ENCODE measurements at places on chromosomes 3 and 15.

DNA sequence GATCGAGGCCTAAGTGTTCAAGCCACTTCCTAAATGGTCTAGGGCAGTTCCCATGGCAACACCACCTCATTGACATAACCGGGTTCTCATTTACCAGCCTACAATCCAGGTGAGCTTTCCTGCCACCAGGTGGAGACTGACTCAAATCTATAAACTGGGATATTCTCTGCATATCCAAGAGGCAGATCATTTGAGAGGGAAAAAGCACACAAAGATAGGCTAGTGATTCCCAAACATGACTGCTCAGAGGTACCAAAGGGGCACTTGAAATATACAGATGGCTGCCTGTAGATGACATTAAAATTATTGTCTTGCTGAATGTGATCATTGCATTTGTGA lies 141.3 kb upstream of the PROK2 start:
- DNase-seq: no peak

DNA sequence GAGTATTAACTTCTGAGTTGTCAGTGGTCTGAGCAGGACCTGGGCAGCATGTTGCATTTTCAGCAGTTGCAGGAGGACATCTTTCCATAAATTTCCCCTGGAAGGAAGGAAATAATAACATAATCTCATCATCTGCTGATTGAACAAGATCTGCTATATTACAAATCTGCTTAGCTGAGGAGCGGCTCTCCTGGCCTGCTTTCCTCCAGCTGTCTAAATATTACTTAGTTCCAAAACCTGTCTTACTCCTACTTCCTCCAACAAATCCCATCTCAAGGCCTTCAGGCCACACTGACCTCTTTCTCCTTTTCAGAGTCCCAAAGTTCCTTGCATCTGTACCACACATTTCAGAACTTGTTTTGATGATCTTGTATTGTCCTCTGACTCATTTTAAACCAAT lies 364.4 kb upstream of the MCTP2 start:
- DNase-seq: no peak

DNA sequence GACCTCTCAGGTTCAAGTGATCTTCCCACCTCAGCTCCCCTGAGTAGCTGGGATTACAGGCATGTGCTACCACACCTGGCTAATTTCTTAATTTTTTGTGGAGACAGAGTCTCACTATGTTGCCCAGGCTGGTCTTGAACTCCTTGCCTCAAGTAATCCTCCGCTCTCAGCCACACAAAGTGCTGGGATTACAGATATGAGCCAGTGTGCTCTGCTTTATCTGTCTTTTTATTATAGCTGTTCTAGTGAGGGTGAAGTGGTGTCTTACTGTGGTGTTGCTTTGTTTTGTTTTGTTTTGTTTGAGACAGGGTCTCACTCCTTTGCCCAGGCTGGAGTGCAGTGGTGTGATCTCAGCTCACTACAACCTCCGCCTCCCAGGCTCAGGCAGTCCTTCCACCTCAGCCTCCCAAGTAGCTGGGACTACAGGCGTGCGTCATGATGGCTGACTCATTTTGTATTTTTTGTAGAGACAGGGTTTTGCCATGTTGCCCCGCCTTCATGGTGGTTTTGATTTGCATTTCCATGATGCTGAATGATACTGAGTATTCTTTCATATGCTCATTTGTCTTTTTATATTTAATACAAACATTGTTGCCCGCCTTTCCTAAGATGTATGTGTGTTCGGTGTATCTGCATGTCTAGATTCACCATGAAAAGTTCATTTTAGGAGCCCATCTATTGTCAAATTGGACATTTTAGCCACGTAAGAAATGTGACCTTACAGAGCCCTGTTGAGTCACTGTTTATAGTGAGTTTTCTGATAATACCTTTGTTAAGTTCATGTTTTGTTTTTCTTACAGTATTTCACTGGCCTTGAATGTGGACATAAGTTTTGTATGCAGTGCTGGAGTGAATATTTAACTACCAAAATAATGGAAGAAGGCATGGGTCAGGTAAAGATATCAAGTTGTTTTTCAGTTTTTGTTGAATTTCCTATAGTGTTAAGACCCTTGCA lies 80.6 kb downstream of the ARIH1 start:
- DNase-seq: no peak

GRCh38 chr3:23129817-23130216 lies 73.3 kb upstream of the UBE2E2 start:
- no peak for DNase-seq

Measured in mesenteric fat pad (tissue), 1 donor.